ENCODE measurements at places on chromosomes 6 and 20. TPM values are rescaled to one million over a fixed set of nuclear protein-coding genes. Genes with fewer than 3 reads are reported as not detected.

DNA sequence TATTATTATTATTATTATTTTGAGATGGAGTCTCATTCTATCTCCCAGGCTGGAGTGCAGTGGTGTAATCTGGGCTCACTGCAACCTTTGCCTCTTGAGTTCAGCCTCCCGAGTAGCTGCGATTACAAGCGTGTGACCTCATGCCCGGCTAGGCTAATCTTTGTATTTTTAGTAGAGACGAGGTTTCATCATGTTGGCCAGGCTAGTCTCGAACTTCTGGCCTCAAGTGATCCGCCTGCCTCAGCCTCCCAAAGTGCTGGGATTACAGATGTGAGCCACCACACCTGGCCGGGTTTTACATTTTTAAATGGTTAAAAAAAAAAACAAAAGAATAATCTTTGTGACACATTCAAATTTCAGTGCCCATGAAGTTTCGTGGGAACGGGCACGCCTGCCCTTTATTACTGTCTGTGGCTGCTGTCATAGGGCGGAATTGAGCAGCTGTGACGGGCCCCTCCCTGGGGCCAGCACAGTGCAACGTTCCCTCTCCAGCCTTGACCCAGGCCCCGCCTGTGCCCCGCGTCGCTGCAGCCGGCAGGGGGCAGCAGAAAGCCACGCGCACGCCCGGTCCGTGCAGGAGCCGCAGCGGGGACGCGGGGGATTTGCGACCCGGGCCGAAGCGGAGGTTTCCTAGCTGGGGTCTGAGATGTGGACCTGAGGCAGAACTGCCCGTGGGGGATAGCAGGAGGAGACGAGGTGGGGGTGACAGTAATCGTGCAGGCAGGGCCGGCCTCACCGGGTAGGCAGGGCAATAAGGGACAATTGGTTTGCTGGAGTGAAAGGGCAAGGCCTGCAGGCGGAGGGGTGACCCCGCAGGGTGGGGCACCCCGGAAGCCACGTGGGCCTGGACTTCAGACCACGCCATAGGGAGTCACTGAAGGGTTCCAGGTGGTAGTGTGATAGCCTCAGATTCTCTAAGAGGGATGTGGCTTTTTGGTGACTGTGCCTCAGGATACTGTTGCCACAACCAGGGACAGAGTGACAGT is 54.3 kb downstream of the SYTL3 start:
- peak; percentile 64 for DNase-seq

DNA sequence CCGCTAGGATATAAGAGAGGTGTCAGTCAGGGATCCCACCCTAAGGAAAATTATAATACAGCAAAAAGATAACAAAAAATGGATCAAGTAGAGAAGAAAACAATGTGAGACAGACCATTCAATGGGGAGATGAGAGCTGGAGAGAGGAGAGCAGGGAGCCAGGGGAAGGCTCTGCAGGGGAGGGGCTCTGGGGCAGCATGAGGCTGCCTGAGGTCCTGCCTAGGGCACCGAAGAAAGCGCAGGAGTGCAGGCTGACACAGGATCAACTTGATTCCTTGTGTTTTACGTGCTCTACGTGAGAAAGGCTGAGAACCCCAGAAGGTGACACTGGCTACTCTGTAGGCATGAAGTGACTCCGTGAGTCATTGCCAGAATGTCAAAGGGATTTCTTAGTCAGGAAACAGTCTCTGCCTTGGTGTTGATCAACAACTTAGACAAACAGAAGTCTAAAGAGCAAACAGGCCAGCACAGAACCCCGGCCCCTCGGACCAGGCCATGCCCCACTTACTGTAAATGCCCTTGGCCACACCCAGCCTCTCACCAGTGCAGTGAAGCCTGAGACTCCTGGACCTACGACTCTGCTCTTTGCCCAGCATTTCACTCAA is 290.1 kb upstream of the PRDM1 start:
- DNase-seq, result peak; percentile 72

DNA sequence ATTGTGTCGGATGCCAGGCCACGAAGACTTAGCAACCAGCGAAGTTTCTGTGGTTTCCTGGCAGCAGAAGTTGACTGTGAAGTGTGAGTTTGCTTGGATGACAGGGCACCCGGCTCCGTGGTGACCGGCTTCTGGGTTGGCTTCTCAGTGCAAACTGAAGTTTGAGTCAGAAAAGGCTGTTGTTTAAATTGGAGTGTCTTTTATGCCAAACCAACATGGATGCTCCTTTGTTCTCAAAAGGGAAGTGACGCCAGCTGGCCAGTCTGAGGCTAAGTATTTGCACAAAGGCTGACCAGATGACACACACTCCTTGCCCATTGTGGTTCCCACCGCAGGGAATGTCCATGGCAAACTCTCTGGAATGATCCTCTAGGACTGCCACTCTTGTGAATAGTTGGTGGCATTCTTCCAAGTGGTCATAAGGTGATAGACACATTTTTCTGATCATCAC is 164.8 kb upstream of the QKI start:
- DNase-seq, result peak; percentile 83

DNA sequence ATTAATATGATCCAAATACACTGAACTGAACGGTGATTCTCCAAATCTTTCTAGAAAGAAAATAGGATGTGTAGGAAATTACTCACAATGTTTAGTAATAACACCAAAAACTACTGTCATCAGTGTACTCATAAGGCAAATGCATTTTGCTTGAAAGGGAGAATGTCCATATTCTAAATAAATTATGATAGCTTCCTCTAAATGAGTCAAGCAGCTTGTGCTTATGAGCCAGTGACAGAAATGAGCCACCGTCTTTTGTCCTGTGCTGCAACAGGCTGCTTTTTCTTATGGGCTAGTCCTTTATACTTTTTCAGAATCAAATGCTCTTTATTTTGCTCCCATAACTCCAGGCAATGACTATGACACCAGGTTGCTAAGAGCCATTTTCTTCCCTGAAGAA is 4.5 kb upstream of the ZNF451 start:
- no peak for DNase-seq

CLPSL1 gene
- total RNA-seq, result not detected

ADGB gene
- total RNA-seq, result not detected

HAO1 gene
- not detected for total RNA-seq

DNA sequence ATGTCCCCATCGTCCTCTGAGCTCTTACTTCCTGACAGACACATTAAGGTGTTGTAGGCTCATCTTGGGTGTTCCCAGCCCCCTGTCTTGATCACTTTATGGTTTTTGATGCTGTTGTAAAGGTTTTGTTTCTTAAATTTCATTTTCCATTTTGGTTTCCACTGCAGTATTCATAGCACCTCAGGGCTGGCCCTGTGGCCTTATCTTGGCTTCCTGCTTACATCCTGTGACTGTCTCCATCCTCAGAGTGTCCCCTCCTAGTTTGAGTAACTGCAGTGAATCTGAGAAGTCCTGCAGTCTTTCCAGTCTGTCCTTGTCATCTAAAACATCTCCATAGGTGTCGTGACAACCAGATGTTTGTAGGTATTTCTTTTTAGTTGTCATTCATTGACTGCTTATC is 50.9 kb downstream of the JARID2 start:
- no peak for DNase-seq

GRCh38 chr20:46915575-46916257 is 21.1 kb downstream of the EYA2 start:
- no peak for DNase-seq

- peak; percentile 26 for DNase-seq
Measured at GRCh38 chr6:143967706-143968376, 40.2 kb downstream of the PLAGL1 start.

ZHX3 gene
- 42.6 TPM for total RNA-seq

DNA sequence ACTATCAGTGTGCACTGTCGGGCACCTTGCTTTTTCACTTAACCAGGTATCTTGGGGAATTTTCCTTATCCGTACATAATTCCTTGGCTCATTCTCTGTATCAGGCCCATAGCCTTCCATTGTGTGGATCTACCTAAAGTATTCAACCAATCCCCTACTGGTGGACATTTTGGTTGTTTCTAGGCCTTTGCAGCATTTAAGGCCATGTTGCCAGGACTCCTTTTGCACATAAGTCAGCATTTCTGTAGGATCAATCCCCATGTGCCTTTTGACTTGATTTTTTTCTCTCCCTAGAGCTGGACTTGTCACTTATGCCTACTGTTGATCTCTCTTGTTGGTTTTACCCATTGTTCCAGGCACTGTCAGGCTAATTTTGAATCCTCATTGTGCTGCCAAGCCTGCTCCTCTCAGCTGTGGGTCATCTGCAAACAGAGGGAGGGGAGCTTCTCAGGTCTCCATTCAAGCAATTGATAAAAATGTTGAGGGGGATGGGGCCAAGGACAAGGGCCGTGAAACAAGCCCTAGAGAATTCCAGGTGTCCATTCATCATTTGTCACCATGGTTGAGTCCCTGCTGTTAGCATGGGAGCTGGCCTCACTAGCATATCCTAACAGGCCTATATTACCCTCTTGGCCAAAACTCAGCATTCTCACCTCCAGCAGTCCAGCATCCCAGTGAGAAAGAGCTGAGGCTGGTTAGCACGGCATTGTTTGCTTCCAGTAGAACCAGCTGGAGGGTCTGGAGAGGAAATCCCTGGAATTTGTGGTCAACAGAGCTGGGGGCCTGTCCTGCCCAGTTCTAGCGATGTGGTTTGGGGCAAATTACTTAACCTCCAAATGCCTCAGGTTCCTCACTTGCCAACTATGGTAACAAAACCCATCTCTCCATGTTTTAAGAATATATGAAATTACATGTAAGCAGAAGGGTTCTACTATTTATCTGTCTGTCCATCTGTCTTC is 178.4 kb downstream of the MRPL14 start:
- peak; percentile 84 for DNase-seq

LTB gene
- total RNA-seq, result 4.6 TPM

DNA sequence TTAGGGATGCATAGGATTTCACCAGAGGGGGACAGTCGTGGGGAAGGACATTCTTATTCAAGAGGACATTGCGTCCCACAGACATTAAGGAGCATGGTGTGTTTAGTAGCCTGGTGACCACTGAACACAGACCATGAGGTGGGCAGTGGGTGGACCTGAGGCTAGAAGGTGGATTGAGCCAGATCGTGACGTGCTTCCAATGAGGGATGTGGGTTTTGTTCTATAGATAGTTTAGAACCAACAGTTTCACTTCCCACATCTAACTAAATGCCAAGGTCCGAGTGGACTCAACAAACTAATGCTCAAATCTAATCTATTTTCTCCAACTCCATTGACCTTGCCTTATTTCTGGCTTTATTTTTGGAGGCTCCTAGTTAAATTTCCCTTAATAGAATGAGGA is 58.5 kb downstream of the OGFRL1 start:
- no peak for DNase-seq

- DNase-seq, result peak; percentile 49
Measured at GRCh38 chr20:3158968-3159431, 665 bp downstream of the FASTKD5 start.

GRCh38 chr6:57220083-57220703 is 1.9 kb downstream of the RAB23 start:
- no peak for DNase-seq

RAET1G gene
- 20.6 TPM for total RNA-seq

All from M059J (cell line).